NCI-H1417 treated with DMSO at 0.1 percent for 48 hours (cell line): ENCODE measurements at places on chromosomes 13 and 19.

GRCh38 chr19:45645068-45645630, 6.0 kb upstream of the EML2 start:
- DNase-seq: no peak

DNA sequence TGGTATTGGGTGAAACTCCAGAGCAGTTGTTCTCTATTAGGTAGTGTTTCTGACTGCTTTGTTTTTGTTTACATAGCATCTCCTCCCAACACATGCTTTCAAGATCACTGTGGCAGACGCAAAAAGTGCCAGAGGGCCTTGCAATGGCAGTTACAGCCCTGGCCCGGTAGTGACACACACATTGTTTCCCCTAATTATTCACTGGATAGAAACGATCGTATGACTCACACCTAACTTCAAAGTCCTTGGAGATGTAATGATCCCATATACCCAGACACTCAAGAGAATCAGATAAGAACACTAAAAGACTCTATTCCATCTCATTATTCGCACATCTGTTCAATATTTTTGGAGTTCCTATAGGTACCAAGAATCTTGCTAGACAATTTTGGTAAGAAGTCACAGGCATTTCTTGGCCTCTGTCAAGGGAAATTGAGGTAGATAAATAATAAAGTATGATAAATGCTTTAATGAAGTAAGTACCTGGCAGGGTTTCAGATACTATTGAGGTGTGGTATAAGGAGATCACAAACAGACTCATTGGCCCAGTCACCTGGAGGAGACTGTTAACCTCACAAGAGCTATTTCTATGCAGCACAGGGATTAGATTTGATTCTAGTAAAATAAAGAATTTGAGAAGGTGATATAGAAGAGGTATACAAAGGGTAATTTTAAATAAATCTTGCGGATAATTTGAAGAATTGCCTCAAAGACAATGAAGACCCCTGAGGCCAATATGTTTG, 485.3 kb downstream of the SLITRK6 start:
- DNase-seq: no peak

- no peak for DNase-seq
These were observed 1.5 kb downstream of the ZNF296 start for GRCh38 chr19:45074744-45075300.

DNA sequence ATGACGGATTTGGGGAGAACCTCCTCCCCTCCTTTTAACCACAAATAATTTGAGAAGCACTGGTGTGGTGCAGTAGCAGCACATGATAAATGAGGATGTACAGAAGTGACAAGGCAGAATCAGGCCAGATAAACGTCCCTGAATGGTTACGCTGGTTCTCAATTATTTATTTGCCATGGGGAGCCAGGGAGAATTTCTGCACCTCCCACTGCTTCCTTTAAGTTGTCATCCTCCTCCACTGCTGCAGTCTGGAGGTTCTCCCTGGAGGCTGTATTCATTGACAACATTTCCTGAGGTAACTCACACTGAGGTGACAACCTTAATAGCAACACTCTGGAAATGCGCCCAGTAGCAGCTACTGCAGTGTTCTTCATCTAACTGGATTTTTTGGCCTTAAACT, 308.9 kb upstream of the SLITRK1 start:
- DNase-seq: no peak

DNA sequence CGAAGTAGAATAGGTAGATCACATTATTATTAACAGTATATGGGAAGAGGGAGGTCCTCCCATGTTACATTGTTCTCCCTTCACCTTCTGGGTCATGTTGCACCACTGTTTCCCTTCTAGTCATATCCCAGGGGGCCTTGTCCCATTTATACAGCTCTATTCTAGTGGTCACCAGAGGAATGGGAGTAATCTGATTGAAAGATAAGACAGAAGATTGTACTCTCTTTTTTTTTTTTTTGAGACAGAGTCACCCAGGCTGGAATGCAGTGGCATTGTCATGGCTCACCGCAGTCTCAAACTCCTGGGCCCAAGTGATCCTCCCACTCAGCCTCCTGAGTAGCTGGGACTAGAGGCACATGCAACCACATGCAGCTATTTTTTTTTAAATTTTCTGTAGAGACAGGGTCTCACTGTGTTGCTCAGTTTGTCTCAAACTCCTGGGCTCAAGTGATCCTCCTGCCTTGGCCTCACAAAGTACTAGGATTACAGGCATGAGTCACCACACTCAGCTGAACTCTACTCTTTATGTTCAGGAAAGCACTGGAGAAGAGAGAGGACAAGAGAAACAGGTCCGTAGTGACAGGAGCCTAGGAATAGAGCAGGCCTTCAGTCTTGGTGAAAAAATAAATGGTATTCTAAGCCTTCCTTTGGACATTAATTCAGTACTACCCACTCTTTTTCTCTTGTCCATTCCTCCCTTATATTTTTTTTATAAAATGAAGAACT, 4.3 kb upstream of the ZNF529 start:
- DNase-seq: no peak

GRCh38 chr19:16976446-16976845, 50.2 kb downstream of the CPAMD8 start:
- DNase-seq: no peak

GRCh38 chr13:52903320-52903719, 54.9 kb upstream of the PCDH8 start:
- DNase-seq: no peak

DNA sequence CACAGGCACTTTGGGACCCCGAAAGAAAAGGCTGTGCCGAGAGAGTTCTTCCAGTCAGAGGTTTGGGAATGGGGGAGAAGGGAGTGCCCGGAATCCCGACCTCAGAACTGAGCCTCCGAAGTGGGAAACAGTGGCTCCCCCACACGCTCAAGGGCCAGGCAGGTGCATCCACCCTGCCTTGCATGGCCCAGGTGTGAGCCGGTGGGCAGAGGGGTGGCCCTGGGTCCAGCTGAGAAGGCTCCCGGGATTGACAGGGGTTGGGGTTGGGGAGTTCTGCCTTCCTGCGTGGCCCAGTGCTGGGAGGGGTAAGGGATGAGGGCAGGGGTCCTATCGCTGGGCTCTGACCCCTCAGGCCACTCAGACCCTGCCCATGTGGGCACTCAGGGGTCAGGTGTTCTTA, 163.5 kb upstream of the TUBA3C start:
- DNase-seq: no peak

GRCh38 chr13:57704031-57704430, 72.5 kb downstream of the PCDH17 start:
- no peak for DNase-seq

DNA sequence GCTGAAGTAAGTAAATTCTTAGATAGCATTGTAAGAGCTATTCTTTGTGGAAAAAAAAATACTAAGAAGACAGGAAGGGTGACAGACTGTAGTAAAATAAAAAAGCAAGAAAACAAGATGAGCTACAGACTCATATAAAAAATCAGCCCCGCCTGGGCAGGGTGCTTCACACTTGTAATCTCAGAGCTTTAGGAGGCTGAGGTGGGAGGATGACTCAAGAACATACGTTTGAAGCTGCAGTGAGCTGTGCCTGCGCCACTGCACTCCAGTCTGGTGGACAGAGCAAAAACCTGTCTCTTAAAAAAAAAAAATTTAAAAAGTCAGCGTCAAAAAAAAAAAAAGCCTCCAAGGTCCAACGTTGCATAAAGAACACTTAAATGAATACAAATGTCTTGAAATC, 102.1 kb downstream of the VWA8 start:
- no peak for DNase-seq

GRCh38 chr13:109606520-109606919, 179.9 kb downstream of the IRS2 start:
- no peak for DNase-seq

DNA sequence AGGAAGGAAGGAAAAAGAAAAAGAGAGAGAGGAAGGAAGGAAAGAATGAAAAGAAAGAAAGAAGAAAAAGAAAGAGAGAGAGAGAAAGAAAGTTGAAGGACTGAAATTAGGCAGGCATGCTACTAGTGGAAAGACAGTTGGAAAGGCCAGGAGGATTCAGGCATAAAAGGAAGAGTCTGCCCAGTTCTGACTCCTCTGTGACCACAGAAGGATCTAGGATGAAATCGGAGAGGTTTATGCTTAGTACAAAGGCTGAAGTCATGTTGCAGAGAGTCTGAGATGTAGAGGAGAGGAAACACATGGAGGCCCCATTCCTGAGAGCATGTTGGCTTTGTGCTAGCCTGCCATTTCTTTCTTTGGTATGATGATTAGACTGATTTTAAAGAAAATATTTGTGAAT, 246.5 kb upstream of the ARGLU1 start:
- DNase-seq: no peak

GRCh38 chr13:48501705-48502104, 31.2 kb downstream of the RCBTB2 start:
- DNase-seq: no peak

DNA sequence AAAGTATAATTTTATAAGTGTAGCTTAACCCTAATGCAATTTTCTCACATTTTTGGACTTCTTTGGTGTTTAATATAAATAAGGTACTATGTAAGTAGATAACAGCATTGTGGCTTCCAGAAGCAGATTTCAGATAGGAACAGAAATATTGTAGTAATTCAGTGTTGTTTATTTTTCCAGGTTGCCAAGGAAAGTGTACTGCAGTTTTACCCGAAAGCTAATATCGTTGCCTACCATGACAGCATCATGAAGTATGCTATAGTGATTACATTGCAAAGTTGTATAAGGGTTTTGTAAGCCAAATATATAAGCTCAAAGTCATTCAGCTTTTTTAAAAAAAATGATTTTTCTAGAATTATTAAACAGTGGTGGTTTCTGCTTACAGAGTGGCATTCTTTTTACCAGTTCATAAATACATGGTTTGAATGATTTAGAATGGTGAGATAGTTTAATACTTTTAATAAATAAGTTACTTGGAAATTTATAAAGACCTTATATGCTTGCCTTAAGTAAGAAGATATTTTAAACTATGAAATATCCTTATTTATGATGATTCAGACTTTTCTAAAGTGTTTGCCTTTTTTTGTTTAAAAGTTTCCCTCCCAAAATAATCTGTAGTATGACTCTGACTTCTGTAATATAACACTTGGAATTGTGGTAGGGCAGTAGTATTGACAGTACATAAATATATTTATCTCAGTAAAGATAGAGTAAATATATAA, 3.7 kb downstream of the UBA2 start:
- DNase-seq: no peak
